Stomach (tissue), 19 donors: ENCODE measurements at places on chromosomes 3 and 15. TPM values are rescaled to one million over a fixed set of nuclear protein-coding genes. Genes with fewer than 3 reads are reported as not detected.

- H3K4me1 ChIP-seq, result peaks cover 91% of the 10 kb centered on the region
- no peak for DNase-seq
- peak overlapping the region; percentile 97 for H3K27ac ChIP-seq
- peaks cover 19% of the 10 kb centered on the region for H3K36me3 ChIP-seq
These were observed 4.1 kb downstream of the CISH start for GRCh38 chr3:50607271-50608091.

GRCh38 chr15:51119120-51119519 lies 24.4 kb upstream of the TNFAIP8L3 start:
- H3K4me1 ChIP-seq, result no peaks in the 10 kb centered on the region
- no peak for DNase-seq
- no peak overlapping the region for H3K27ac ChIP-seq
- H3K27me3 ChIP-seq, result no peaks in the 10 kb centered on the region

DNA sequence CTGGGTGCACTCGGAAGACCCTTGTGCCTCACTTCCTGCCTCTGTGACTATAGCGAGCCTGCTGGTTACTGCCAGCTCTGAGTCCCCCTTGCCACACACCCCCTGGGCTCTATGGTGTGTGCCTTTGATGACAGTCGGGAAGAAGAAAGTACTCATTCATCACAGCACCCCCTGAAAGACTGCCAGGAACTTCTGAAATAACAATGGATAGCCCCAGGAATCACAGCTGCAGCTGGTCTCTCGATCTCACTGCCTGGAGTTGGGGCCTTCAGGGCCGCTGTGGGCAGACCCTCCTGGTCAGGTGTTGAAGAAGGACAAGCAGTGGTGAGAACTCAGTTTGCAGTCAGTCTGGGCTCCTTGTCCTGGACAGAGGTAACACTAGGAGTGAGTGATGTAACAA lies 9.8 kb upstream of the RPP14 start:
- H3K36me3 ChIP-seq, result no peaks in the 10 kb centered on the region
- H3K4me1 ChIP-seq, result no peaks in the 10 kb centered on the region
- no peaks in the 10 kb centered on the region for H3K27me3 ChIP-seq
- no peak overlapping the region for H3K4me3 ChIP-seq
- no peak overlapping the region for H3K27ac ChIP-seq

DNA sequence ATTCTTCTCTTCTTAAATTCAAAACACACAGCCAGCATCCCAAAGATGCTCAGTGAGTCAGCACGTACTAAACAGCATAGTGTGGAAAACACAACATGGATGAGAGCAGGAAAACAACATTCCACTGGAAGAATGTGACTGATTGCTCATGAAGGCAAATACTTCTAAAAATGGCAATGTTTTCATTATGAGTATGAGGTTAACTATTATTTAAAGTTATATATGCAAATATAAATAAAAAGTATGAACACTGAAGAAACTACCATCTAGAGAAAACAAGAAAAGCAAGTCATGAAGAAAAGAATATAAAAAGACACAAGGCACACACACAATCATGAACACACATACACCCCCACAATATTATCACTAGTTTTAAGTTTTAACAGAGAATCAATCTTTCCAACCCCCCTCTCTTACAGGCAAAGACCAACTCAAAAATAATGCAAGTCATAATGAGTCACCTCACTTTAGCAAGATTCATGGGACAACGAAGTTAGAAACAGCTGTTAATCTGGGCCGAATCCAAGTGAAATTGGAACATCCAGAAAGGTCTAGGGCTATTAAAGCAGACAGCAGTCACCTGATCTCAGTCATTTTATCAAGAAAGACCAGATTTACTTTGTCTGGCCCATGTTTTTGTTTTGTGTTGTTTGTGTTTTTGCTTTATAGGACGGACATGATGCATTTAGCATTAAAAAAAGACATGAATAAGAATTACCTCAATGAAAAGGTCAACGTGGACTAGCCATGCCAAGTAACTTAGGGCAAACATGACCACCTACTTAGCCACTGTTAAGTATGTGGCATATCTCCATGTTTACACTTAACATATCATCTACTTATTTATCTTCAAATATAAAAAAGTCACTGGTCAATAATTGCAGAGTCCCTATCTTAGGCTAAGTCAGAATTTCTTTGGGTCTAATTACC lies 18.1 kb downstream of the GBE1 start:
- peaks cover 23% of the 10 kb centered on the region for H3K4me1 ChIP-seq
- H3K27ac ChIP-seq, result peak overlapping the region; percentile 77
- no peaks in the 10 kb centered on the region for H3K36me3 ChIP-seq
- H3K27me3 ChIP-seq, result no peaks in the 10 kb centered on the region
- H3K4me3 ChIP-seq, result no peak overlapping the region
- DNase-seq, result peak; percentile 27

GRCh38 chr15:41937568-41937923 lies 34.8 kb downstream of the EHD4 start:
- no peak overlapping the region for H3K4me3 ChIP-seq
- peaks cover 27% of the 10 kb centered on the region for H3K4me1 ChIP-seq
- no peaks in the 10 kb centered on the region for H3K27me3 ChIP-seq
- no peak for DNase-seq
- peaks cover 22% of the 10 kb centered on the region for H3K36me3 ChIP-seq

DNA sequence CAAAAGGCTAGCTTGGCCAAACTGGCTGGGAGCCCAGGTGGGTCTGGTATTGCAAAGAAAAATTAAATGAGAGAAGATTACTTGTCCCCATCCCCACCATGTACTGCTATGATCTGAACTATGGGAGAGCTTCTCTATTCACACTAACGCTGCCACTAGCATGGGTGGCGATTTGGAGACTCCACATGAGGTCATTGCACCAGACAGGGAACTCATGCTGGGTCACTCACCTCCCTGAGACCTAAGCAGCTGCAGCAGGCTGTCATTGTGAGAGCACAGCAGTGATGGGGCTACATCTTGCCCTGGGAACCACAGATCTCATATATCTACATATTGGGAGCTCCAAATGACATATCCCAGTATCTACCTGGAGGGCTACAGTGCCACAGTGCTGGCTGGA lies 36.3 kb upstream of the NECTIN3 start:
- no peaks in the 10 kb centered on the region for H3K4me1 ChIP-seq
- no peaks in the 10 kb centered on the region for H3K36me3 ChIP-seq
- no peak overlapping the region for H3K27ac ChIP-seq
- no peak overlapping the region for H3K4me3 ChIP-seq
- no peaks in the 10 kb centered on the region for H3K27me3 ChIP-seq

DNA sequence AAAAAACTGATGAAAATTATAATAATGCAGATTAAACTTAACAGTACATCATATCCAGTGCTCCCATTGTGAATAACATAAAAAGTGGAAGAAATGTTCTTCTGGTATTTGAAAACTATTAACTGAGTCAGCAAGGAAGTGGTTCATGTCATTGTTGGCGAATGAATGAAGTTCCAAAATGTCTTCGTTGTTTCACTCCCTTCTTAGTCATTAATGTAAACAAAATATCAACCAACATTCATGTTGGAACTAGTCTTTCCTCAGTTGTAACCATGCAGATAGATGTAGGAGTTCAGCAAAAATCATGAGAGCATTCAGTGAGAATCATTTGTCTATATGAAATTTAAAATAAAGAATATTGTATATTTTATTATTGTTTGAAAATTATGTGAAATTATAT lies 44.1 kb upstream of the ICE2 start:
- H3K27ac ChIP-seq, result no peak overlapping the region
- H3K27me3 ChIP-seq, result no peaks in the 10 kb centered on the region
- H3K4me3 ChIP-seq, result no peak overlapping the region
- no peaks in the 10 kb centered on the region for H3K36me3 ChIP-seq
- H3K4me1 ChIP-seq, result peaks cover 9% of the 10 kb centered on the region
- no peak for DNase-seq

The GOLGA8M gene
- polyA plus RNA-seq, result not detected

GRCh38 chr3:15884132-15884531 lies 86.4 kb upstream of the ANKRD28 start:
- no peaks in the 10 kb centered on the region for H3K36me3 ChIP-seq
- no peaks in the 10 kb centered on the region for H3K4me1 ChIP-seq
- H3K4me3 ChIP-seq, result no peak overlapping the region
- no peak for DNase-seq

The CCR8 gene
- not detected for polyA plus RNA-seq

- H3K4me3 ChIP-seq, result no peak overlapping the region
- no peaks in the 10 kb centered on the region for H3K36me3 ChIP-seq
- no peak overlapping the region for H3K27ac ChIP-seq
- no peaks in the 10 kb centered on the region for H3K27me3 ChIP-seq
- no peak for DNase-seq
These were observed 105.9 kb downstream of the TPRG1 start for GRCh38 chr3:189277711-189278110.

- DNase-seq, result no peak
- no peaks in the 10 kb centered on the region for H3K4me1 ChIP-seq
- H3K36me3 ChIP-seq, result no peaks in the 10 kb centered on the region
- no peaks in the 10 kb centered on the region for H3K27me3 ChIP-seq
- H3K27ac ChIP-seq, result no peak overlapping the region
- no peak overlapping the region for H3K4me3 ChIP-seq
These were observed 80.0 kb upstream of the SEC13 start for GRCh38 chr3:10400749-10401495.

DNA sequence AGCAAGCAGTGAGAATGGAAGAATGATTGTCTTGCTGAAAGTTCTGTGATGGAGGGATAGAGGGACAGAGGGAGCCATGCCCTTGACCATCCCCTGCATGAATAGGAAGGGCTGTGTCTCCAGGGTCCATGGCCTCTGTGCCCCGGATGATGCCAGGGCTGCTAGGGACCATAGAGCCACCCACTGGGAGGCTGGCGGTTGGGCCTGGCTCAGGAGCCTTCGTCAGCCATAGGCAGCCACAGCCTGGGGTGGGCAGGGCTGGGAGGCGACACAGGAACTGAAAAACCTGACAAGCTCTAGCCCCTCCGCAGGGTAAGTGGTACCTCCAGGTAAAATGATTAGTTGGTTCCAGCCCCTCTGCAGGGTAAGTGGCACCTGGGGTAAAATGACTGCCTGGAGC lies 19.1 kb upstream of the LAMP3 start:
- no peak overlapping the region for H3K27ac ChIP-seq
- no peaks in the 10 kb centered on the region for H3K36me3 ChIP-seq
- DNase-seq, result no peak
- H3K4me1 ChIP-seq, result peaks cover 12% of the 10 kb centered on the region
- no peak overlapping the region for H3K4me3 ChIP-seq
